HS-5 (cell line): ENCODE measurements at places on chromosomes 6 and 20.

DNA sequence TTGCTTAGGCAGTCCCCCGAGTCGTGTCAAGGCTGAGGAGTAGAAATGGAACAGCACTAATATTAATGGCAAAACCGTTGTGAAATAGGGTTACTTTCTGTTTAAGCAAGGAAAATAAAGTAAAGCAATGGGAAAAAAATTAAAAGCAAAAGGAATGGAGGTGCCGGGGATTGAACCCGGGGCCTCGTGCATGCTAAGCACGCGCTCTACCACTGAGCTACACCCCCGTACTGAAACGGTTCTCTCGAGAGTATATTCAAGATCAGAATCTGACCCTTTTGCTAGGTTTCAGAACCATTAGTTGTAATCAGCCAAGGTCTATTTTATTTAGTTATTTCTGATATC, 85.5 kb downstream of the TRIM27 start:
- DNase-seq, result peak; percentile 53

GRCh38 chr6:91043751-91044150, 456.9 kb upstream of the MAP3K7 start:
- no peak for DNase-seq

DNA sequence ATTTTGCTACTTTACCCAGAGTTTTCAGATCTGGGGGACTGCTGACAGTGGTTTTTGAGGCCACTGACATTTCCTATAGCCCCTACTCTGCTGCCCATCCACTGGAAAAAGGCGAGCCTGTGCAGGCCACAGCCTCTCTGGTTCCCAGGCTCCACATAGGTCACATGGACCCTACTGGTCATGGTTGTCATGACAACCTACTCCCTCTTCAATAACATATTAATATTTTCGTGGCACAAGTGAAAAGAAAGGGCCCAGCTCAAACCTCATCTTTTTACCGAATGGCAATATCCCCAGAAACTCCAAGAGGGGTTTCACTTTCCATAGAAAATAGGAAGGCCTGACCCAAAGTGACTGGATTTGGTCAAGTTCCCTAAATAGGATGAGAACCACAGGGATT, 11.0 kb upstream of the FOXO3 start:
- no peak for DNase-seq

GRCh38 chr6:57216235-57217101, 5.6 kb downstream of the RAB23 start:
- DNase-seq, result no peak

DNA sequence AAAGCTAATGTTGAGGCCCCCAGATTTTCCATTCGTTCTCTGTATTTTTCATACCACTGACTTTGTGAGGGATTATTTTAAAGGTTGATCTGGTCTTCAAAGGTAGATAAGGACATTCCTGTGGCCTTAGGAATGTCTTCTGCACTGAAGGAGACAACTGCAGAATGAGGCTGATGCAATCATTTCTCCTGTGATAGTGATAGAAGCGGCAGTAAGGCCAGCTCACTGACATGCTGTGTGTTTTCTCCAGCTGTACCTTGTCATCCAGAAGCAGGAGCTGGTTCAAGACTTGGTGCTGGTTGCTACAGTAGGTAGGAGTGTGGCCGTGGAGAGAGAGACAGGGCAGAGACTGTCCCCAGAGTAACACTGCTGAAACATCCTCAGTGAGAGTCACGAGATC, 53.8 kb downstream of the DCBLD1 start:
- no peak for DNase-seq

DNA sequence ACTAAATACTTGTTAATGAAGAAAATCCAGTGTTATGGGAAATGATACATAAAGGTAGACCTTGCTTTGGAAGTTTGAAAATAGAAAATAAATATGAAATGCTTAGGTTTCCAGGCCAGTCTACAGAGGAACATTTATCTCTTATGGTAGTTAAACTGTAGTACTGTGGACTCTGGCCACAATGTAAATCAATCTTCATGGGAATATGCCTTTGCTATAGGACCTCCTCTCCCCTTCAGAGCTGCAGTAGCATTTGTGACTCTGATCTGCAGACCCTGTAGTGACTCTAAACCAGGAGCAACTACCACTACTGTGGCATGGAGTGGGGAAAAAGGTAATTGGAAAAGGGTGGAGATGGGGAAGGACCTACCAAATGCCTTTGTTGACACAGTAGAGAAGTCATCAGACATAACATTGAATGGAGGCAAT, 4.5 kb downstream of the HSPA1A start:
- no peak for DNase-seq

DNA sequence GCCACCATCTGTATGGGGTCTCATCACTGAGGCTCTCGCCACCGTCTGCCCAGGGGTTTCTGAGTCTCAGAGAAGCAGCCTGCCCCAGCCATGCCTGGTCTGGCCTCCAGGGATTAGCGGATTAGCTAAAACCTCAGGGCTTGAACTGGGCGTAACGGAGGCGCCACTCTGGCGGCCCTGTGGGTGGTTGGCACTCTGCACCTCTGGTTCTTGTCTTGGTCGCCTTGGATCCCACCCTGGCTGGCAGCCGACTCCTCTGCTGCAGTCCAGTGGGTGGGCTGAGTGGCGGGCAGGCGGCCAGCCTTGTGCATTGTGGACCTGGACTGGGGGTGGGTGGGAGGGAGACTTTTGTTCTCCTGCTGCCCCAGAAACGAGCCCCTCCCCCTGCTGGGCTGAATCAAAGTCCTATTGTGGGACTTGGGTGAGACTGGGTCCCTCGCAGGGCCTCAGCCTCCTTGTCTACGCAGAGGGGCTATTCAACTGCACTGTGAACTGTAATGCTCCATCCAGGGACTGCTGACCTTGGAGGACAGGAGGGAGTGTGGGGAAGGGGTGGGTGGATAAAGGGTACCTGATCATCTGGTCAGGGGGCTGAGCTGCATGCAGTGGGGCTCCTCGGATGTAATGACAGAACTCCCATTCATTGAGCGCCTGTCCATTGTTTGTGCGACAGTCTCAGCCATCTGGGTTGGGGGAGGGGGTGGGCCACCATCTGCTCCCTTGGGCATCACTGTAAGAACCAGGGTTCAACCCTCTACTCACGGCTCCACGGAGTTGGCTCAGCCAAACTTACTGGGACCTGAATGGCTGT, 23.9 kb downstream of the SUN5 start:
- no peak for DNase-seq

DNA sequence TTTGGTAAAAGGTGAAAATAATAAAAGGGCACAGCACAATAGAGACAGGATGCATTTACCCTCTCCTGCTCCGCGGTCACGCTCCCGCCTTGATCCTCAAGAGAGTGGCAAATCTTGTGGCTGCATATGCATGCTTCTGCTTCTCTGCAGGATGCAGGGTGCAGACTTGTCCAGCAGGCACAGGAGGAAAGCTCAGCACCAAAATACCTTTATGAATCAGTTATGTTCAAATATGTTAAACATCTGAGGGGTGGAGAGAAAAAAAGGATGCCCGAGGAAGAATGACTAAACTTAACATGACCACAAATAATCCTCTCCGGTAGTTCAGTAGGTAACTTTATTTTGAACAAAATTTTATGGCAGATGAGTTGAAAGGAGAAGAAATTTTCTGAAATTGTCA, 366.1 kb upstream of the SOX4 start:
- DNase-seq, result peak; percentile 54

DNA sequence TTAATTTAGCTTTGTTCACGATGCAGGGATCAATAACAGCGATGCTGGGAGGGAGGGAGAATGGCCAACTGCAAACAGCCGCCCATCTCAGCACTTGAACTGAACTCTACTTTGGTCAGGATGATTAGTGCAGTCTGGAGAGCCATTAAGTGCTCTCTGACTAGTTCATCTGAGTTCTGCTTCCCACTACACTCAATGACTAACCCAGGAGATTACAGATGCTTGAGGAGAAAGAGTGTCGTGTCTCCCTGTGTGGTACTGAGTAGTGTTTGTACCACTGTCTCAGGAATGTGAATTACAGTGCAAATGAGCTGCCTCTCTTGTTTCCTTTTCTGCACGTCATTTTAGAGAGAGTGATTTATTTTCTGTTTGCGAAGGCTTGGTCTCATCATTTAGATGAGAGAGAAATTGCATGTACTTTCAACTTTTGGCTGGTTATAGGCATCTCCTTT, 23.5 kb downstream of the CARMIL1 start:
- DNase-seq, result peak; percentile 32

DNA sequence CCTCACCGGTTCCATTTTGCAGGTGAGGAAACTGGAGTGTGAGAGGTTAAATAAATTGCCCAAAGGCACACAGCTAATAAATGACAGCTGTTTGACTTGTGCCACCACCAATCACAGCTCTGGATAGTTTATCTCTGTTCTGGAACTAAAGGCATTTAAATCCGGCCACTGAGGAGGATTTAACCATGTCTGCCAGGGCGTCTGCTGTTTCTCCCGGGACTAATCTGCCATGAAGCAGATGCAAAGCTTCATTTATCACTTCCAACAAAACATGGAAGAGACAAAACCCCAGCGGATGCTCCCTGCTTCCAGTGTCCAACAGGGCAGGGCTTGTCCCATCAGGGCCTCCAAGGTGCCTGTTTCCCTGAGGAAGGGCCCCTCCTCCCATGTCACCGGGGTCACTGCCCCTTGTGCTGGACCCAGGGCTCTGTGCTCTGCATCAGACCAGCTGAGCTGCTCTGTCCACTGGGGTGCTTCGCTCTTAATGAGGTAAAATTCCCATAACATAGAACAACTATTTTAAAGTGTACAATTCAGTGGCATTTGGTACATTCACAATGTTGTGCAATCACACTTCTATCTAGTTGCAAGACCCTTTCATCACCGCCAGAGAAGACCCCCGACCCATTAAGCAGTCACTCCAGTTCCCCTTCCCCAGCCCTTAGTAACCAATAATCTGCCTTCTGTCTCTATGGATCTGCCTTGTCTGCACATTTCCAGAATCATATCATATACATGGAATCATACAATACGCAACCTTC, 244.3 kb downstream of the PTPRT start:
- no peak for DNase-seq

DNA sequence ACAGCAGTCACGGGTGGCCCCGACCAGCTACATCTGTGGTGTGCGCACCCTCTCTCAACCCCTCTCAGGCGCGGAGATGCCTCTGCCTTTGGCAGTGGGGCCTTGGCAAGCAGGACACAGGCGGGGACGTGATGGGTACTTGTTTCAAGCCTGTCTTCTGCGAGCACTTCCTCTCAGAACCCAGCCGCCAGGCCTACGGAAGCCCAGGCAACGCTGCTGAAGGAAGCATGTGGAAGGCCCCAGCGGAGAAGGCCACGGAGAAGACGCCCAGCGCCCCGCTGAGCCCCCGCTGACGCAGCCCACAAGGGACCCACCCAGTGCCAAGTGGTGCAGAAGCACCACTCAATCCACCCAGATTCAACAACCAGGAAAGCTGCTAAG, 13.0 kb downstream of the SERPINB6 start:
- no peak for DNase-seq

DNA sequence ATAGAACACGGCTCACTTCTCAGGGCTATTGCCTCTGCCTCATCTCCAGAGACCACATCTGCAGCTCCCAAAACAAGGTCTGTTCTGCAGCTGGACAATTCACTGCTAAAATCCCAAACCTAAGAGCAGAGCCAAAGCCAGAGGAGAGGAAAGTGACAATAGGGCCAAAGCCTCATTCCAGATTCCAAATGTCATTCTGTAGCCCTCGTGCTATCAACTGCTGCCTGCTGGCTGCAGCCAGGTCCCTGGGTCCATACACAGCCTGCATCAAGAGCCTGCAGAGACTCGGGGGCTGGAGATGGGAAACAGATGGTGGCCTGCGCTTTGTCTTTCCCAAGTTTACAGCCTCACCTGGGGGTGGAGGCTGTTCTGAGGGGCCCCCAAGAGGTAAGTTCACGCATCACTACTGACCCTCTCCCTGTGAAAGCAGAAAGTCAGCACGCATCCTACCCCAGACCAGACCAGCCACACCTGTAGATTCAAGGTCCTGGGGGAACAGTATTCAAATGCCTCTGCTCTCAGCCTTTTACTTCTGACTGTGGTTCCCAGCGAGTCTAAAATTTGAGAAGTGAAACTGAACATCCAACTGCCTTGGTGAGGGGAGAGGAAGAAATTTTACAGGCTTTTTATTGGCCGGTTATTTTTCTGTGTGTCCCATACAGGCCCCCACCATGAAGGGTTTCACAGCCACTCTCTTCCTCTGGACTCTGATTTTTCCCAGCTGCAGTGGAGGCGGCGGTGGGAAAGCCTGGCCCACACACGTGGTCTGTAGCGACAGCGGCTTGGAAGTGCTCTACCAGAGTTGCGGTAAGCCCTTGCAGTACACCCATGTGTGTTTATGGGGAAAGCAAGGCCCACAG, at the start of gene LY86:
Gene LY86, plus strand, starts transcription at position 657 of the 860 bp plus-strand sequence. Its CDS starts 15 bp downstream, at position 672.
- no peak for DNase-seq

DNA sequence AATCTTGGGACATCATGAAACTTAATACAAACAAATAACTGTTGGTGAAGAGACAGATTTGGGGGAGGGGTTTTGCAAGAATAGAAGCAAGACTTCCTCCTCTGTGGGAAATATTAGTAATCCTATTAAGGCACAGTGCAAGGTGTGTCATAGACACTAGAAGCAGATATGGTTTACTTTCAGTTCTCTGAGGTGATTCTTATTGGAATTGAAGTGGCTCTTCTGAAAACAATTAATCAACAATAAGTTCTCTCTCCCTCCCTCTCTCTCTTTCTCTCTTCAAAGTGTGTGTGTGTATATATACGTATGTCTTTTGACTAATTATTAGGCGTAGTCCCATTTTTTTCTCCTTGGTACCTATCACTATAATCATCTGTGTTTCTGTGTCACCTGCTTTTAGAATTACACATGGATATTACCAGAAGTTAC, 99.8 kb downstream of the HIVEP2 start:
- DNase-seq, result no peak

DNA sequence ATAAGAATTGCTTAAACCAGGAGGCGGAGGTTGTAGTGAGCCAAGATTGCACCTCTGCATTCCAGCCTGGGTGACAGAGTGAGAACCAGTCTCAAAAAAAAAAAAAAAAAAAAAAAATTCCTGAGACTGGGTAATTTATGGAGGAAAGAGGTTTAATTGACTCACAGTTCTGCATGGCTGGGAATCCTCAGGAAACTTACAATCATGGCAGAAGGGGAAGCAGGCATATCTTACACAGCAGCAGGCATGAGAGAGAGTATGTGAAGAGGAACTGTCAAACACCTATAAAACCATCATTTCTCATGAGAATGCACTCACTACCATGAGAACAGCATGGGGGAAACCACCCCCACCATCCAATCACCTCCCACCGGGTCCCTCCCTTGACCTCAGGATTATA, 1.8 kb upstream of the FKBP1A start:
- no peak for DNase-seq

- peak; percentile 28 for DNase-seq
Measured at GRCh38 chr6:149049230-149049629, 268.3 kb upstream of the TAB2 start.

DNA sequence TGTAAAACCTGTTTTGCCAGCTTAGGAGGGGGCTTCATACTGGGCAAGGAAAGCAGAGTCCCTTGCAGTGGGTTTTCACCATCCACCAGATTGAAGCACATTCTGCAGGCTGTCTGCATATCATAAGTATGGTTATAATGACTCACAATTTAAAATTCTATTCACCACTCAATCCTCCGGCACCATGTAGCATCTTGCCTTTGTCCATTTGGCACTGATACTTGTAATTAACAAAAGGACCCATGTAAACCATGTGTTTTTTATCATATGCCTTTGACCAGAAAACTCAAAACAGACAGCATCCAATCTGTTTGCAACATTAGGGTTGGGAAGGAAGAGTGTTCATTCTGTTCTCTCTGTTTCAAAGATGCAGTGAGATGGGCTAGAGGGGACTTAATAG, 3.0 kb downstream of the CD83 start:
- DNase-seq, result no peak

GRCh38 chr6:56963043-56963442, 8.1 kb downstream of the BEND6 start:
- no peak for DNase-seq
